ENCODE measurements at places on chromosomes 16 and 17.

DNA sequence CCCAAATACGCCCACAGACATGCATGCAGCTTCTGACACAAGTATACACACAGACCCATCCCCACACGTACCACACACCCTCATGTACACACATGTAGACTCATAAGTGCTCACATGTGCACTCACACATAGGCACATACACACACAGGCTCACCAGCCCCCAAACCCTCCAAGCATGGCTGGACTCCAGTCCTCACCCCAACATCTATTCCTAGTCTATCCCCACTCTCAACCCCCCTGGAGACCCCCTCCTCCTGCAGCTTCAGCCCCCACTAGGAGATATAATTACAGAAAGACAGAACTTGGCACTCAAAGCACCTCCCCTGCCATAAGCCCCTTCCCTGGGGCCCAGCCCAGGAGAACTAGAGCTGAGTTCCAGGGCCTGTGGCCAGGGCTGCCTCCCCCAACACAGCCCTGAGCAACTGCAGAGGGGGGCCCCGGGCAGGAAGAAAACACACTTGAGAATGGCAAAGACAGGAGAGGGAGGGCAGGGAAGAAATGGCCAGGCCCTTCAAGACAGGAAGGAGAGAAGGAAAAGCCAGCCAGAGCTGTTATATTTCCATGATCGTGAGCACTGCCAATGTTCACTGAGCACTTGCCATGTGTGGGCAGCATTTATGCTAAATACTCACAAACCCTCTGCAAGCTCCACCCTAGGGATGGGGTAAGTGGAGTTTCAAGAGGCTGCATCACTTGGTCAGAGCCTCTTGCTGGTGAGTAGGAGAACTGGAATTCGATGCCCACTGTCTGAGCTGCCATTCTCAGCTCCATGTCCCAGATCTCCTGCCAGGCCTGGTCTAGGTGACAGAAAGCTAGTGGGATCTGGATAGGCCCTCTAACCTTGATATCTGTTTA lies 224.5 kb downstream of the ZNF423 start:
- no peak for DNase-seq

GRCh38 chr17:81332914-81333528 lies 37.9 kb upstream of the SLC38A10 start:
- DNase-seq: no peak

DNA sequence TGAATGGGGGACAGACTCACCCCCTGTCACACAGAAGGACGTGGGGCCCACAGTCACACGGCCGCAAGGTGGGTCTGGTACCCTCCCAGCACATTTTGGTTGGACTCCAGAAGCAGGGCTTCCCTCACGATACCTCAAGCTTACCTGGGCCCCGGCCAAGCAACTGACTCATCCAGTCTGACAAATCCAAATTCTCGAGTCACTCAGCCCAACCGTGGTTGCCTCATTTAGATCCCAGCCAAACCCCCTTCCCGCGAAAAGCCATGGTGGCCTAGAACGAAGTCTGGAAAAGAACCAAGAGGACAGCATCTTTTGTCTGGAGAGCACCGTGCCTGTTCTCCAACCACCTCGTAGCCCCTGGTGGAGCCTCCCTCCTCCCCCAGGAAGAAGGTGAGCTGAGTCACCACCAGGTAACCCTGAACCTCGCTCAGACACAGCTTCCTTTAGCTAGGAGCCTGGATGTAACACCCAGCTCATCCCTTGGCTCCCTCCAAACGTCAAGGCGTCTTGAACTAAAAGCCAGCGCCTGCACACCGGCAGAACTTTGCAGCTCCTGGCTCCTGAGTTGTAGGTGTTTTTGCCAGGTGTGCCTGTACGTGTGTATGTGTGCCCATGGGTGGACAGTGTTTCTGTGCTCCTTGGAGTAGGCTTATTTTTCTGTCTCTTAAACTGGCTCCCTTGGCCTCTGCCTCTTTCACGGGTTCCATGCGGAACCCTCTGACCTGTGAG lies 78.9 kb downstream of the CMIP start:
- peak; percentile 45 for DNase-seq

- DNase-seq: no peak
These were observed 150.4 kb upstream of the IRX5 start for GRCh38 chr16:54780266-54780665.

- DNase-seq: no peak
These were observed 14.4 kb downstream of the ZNF232 start for GRCh38 chr17:5097101-5097834.

DNA sequence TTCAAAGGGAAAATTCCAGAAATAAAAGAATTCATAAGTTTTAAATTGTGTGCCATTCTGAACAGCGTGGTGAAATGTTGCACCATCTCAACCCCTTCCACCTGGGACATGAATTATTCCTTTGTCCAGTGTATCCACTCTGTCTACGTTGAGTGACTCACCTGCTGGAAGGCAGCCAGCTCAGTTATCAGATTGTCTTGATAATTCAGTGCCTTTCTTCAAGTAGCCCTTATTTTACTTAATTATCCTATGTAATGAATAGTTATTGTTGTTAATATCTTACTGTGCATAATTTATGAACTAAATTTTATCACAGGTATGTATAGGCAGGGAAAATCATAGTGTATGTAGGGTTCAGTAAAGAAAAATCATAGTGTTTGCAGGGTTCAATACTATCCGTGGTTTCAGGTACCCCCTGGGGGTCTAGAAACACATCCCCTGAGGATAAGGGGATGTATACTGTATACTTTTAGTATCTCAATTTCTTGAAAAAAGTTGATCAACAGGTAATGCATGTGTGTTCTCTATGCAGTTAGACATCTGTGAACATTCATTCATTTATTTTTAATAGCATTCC lies 7.7 kb upstream of the PCTP start:
- no peak for DNase-seq

GRCh38 chr17:38751808-38752307 lies 683 bp upstream of the PSMB3 start:
- peak; percentile 53 for DNase-seq

GRCh38 chr17:80195671-80196529 lies 24.2 kb downstream of the SGSH start:
- peak; percentile 52 for DNase-seq

DNA sequence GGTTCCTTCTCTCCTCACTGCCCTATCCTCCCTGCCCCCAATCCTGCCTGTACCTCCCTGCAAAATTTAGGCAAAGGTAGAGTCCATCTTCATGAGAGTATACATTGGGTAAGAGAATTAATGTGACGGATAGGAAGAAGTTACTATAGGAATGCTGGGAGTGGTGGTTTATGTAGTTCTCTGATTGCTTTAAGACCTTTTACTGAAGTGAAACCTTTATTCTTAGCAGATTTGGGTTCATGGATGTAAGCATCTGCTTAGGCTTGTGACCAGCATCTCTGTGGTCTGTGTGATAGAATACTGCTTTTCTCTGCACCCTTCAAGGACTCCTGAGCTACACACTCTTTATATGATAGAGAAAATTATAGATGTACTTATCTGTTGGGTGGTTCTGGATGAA lies 127.3 kb downstream of the PRKCA start:
- DNase-seq: no peak

DNA sequence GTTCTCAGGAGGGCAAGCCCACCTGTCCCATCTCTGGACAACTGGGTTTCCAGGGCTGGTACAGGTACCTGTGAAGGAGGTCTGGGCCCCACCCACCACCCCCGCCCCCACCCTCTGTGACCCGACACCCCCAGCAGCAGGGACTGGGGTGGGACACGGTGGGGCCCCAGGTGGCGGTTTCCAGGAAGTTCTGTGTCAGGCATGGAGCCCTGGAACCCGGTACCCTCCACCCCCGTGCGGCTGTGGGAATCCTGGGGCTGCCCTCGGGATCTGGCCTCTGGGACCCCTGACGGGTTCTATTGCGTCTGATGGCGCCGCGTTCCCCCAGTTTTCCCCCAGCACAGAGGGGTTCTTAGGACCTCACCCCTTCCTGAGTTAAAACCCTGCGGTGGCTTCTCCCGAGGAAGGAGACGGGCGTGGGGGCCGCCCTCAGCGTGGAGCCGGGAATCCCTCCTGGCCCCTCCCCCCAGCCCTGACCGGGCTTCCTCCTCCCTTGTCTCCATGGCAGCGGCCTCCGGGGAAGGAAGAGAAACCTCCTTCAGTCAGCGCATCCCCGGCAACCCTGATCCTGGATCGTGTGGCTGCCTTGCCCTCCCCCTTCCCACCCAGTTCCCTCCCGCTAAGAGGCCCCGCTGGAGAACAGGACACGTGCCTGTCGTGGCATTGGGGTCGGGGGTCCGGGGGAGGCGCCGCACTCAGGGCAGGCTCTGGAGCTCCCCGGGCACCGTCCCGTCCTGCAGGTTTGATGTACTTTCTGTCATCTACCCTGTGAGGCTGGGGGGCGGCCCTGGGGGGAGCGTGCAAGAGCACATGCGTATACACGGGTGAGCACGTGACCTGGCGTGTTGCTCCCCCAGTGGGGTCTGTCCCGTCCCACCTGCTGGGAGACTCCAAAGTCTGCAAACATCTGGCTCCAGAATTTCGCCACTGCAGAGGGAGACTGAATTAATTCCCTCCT lies 30.3 kb downstream of the CACNA1H start:
- DNase-seq: no peak

DNA sequence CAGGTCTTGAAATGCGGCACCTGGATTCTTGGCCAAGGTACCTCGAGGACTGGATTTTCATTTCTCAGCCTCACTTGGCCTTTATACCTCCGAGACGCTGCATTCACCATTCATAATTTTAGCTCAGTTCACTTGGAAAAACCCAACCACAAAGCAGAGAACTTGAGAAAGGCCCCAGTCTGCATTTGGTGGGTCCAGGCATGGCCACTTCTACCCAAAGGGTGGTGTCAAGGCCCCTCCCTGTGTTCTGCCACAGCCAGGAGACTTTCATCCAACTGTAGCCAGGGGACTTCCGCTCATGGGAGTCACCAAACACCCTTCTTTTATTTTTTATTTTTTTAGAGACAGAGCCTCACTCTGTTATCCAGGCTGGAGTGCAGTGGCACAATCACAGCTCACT lies 14.7 kb upstream of the TVP23A start:
- no peak for DNase-seq

- DNase-seq: no peak
These were observed 4.8 kb downstream of the EEF2K start for GRCh38 chr16:22210854-22211253.

DNA sequence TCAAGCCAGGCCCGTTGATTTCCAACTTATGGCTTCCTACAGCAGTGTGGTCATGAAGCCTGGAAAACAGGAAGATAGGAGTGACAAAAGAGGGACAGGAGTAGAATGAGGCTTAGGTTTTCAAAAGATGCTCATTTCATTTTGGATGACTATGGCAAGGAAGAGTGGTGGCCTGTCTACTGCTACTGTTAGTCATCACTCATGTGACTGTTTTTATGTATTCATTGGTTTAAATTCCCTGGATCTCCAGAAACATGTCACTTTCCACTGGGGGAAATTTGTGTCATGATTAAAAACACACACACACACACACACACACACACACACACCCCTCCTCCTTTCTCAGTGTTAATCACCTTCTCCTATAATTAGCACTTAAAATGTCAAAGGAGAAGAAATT lies 1.1 kb upstream of the CYLD start:
- DNase-seq: no peak

GRCh38 chr17:55233840-55234239 lies 30.9 kb upstream of the HLF start:
- no peak for DNase-seq

- no peak for DNase-seq
These were observed 167.3 kb upstream of the IRX3 start for GRCh38 chr16:54453871-54454270.

- no peak for DNase-seq
These were observed 87.5 kb downstream of the SOCS1 start for GRCh38 chr16:11168386-11169051.

- no peak for DNase-seq
These were observed 332.0 kb upstream of the MAF start for GRCh38 chr16:79932572-79932971.

- DNase-seq: no peak
These were observed 38.9 kb downstream of the MRTFB start for GRCh38 chr16:14109782-14110727.

- no peak for DNase-seq
These were observed 294.9 kb downstream of the MAP2K6 start for GRCh38 chr17:69709441-69709840.

DNA sequence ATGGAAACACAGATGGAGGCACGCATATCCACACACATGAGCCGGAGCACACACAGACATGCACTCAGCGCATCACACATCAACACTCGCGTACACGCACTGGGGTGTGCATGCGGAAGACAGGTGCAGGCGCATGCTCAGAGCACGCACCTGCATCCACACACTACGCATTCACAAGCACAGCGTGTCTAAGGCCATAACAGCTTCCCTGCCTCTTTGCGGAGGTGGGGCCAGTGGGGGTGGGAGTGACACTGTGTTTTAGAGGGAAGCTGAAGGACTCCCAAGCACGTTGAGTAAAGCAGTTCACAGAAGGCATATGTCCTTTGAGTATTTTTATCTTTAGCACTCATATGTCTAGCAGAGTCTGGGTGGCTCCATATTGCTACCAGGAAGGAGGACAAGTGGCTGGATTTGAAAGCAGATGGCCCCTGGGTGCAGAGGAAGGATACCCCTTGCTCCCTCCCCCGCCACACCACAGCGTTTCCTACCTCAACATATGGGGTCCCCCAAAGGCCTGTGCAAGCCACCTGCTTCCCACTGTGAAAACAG lies 68.6 kb upstream of the TOB1 start:
- no peak for DNase-seq

DNA sequence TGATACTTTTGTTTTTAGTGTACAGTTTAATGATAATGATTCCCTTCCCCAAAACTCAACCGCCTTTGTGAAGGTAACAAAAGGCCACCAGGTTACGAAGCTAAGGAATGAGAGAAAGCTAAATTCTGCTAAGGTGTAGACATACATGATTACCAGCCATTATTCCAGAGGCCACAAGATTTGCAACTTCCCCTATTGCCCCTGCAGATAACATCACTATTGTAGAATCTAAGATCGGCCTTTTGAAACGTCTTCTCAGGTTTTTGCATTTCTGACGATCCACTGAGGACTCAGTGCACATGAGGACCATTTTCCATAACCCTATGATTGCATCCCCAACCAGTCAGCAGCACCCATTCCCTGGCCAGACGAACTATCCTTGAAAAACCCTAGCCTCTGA lies 33.9 kb upstream of the SNN start:
- no peak for DNase-seq

DNA sequence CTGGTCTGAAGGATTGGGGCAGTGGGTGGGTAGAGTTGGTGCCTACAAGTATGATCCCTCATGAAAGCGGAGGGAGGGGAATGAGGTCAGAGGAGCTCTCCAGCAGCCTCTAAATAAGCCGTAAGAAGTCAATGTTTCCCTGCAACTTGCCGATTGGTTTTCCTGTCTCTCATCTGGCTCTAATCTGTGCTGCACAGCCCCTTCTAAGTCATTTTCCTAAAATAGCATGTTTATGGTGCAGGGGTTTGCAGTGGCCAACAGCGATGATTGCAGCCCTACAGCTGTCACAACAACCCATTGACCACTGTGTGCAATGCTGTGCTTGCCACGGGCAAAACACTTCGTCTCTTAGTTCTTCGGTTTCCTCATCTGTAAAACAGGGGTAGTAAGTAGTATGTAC lies 189.2 kb downstream of the PRKCB start:
- DNase-seq: no peak

GRCh38 chr17:29420128-29420527 lies 30.0 kb downstream of the TAOK1 start:
- DNase-seq: no peak

GRCh38 chr17:70772761-70773160 lies 603.4 kb downstream of the KCNJ2 start:
- no peak for DNase-seq

All from effector memory CD4-positive, alpha-beta T cell (primary cell).